ENCODE measurements at places on chromosomes 4 and X.

GRCh38 chr4:11881947-11882346 lies 453.3 kb upstream of the HS3ST1 start:
- no peak for DNase-seq

- no peak for DNase-seq
Observed at GRCh38 chr4:89746377-89746776, 90.6 kb downstream of the SNCA start.

DNA sequence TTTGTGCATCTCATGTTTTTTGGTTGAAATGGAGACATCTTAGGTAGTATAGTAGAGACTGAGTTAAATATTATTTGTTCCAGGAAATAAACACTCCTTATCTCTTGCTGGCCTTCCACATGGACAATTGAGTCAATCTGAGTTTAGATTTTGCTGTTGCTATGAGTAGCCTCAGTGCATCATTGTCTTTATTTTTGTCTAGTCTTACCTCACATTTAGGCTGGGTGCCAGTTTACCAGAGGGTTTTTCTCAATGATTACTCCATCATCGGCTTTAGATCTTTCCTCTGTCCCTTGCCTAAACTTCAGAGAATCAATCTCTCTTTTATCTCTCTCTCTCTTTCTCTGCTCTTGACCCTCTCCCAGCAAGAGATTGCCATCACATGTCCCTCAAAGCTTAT lies 73.6 kb downstream of the GABRB1 start:
- DNase-seq, result no peak

GRCh38 chrX:154096140-154097002 lies 1.1 kb downstream of the MECP2 start:
- DNase-seq, result peak; percentile 25

GRCh38 chr4:98305576-98305975 lies 44.4 kb downstream of the RAP1GDS1 start:
- no peak for DNase-seq

DNA sequence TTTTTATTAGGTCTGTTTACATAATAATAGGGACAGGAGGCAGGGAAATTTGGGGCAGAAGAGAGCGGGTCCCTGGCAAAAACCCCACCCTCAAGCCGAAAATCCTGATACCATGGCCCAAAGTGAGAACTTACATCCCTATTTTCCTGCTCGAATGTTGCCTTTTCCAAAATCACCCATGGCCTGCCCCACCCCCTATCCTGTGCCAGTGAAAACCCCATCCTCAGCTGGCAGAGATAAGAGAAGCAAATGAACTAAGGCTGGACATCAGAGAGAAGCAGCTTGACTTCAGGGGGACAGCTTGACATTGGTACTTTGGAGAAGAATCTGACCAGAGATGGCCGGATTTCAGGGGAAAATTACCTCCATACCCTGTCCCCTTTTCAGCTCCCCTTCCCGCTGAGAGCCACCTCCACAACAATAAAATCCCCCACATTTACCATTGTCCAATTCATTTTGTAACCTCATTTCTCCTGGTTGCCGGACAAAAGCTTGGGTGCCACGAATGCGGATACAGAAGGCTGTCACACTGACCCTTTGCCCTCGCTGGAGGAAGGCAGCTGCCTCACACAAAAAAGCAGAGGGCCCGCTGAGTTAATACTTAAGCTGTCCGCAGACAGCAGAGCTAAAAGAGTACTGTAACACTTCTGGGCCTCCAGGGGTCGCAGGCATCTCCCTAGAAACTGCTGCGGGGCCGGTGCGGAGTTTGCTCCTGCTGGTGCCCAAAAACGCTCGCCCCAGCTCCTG lies 196.2 kb downstream of the SNCA start:
- no peak for DNase-seq

DNA sequence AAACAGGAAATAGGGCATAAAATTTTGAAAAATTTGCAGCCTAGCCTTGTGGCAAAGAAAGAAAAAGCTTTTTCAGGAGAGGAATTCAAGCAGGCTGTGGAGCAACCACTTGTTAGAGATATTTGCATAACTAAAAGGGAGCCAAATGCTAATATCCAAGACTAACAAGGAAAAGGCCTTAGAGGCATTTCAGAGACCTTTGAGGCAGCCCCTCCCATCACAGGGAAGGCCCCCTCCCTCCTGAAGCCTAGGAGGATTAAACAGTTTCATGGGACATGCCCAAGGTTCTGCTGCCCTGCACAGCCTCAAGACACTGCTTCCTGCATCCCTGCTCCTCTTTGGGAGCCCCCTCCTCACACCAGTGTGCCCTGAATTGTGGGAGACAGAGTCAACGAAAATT lies 275.4 kb upstream of the SFRP2 start:
- DNase-seq, result no peak

GRCh38 chr4:94400191-94400590 lies 51.6 kb upstream of the PDLIM5 start:
- DNase-seq, result no peak

DNA sequence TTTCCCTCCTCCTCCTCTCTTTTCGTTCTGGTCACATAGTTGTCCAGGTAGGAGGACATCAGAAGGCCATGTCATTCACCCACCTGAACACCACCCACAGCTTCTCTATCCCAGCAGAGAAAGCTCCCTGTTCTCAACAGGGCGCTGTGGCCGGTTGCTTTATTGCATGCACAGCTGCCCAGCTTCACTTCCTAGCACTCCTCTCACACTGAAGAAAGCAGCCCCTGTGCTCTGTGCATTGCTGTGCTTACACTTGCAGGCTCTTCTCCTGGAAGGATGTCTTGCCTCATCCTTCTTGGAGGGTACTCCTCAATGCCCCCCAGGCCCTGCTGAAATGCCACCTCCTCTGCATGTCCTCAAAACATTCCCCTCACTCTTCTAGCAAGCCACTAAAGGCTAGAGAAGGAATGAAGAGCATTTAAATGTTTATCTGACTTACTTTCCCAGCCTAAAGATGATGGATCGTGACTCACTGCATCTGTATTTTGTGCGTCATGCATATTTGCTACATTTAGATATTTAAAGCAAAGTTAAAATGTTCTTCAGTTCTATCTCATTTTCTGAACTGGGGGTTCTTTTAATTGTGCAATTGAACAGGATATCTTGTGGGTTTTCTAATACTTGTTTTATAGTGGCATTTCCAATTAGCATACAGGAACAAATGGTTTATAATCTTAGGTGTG lies 186.4 kb upstream of the PUDP start:
- no peak for DNase-seq

- DNase-seq, result no peak
Observed at GRCh38 chr4:158540125-158540907, 18.6 kb downstream of the RXFP1 start.

DNA sequence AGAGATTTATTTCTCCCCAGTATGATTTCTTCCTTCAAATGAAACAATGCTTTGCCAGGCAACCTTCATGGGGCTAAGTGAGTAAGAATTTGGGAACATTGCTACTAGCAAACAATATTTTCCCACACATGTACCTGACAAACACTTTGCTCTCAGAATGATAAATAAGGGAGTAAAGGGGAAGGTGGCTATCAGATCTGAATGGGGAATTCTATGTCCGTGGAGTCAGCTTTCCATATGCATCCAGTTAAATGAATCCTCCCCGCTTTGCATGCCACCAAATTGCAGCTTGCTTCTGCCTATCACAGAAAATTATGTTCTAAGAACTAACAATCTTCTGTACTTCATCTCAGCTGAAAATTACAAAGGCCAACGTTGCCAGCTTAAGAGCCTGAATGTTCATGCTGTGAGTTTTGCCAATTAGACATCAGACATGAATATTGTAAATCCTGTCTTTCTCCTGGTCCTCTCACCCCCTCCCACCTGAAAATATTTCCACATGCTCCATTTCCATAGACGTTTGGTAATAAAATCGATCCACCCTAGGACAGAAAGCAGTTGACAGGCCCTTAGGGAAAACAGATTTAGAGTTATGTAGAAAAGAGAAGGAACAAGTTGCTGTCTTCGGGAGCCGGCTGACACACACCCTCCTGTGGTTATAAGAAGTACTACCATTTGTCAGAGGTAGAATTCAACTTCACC lies 6.3 kb downstream of the MEPE start:
- no peak for DNase-seq

DNA sequence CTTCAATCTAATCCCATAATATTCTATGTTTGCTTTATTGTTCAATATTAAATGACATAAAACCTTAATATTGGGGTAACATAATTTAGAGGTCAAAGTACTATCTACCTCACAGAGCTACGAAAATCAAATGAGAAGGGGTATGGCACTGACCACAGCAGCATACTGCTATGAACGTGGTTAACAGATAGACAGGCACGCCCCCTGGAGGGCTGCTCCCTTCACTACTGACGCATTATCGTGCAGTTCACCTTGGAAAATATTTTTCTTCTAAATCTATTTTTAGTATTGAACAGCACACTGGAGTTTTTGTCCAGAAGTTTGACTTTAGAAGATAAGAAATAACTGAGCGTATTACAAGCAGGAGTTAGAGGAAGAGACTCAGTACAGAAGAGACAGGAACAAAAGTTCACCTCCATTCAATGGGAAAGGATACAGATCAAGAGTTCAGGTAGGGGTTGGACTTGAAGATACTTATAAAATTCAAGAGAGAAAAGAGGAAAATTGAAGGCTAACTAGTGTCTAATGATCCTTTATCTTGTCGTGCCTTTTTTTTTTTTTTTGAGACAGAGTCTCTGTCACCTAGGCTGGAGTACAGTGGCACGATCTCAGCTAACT lies 22.7 kb downstream of the MAP9 start:
- DNase-seq, result peak; percentile 55

DNA sequence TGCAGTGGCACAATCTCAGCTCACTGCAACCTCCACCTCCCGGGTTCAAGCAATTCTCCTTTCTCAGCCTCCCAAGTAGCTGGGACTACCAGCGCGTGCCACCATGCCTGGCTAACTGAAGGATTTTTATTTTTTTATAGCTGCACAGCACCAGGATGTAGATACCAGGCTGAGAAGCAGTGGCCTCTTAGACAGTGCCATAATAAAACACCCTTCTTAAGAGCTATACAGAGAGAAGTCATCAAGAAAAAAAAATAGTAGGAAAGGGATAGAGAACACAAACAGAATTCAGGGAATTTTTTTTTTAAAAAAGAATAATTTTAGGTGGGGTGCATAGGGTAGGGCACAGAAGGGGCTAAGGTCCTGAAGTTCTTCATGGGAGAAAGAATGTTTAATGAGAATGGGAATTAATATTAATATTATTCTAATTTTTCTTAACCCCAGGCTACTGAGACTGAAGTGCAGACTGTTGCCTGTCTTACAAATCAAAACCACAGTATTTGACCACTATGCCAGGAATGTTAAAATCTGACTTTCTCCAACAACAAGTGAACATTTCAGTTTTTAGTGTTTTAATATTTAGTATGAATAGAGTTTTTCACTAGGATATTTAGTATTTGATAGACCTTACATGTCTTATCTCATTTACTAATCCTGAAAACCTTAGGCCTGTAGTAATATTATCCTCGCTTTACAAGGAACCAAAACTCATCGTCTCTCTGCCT lies 146.7 kb downstream of the KCNIP4 start:
- DNase-seq, result no peak

- peak; percentile 2 for DNase-seq
Observed at GRCh38 chrX:50941638-50942037, 31.1 kb downstream of the BMP15 start.

DNA sequence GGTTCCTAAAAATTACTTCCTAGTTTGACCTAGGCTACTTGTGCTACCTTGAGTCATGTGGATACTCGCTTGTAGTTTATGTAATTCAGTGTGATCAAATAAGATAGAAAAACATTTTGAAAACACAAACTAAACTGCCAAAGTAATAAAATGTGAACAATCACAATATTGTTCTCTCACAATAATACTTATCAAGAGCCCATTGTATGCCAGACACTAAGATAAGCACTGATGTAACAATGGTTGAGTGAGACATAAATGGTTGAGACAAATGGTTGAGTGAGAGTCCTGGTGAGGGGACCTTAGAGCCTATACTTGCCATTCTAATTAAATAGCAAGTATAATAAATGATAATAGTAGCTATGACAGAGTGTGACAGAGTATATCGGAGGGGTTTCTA lies 41.7 kb downstream of the RFC1 start:
- no peak for DNase-seq

GRCh38 chr4:1172228-1172851 lies at the start of gene SPON2:
SPON2 (minus strand) TSS chr4:1172583.
- no peak for DNase-seq

GRCh38 chrX:9642270-9642995 lies 123.2 kb downstream of the GPR143 start:
- no peak for DNase-seq

DNA sequence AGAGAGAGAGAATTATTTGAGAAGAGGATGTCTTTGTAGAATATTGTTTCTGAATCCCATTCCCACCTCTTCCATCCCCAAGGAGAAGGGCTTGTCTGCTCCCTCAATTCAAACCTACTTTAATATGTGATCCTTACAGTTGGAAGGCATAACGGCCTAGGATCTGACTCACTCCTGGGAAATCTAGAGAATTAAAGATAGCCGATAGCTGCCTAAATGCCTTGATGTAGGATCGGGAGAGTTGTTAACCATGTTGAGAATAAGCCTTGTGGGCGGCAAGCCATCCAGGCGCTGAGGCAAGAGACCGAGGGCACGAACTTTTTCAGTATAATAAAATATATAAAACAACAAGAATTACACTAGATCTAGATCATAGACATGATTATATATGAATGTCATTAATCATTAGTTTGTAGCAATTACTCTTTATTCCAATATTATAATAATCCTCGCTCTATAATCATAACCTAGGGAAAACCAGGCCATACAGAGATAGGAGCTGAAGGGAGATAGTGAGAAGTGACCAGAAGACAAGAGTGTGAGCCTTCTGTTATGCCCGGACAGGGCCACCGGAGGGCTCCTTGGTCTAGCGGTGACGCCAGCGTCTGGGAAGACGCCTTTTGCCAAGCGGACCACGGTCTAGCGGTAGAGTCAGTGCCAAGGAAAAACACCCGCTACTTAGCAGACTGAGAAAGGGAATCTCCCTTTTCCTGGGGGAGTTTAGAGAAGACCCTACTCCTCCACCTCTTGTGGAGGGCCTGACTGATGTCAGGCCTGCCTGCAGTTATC lies 13.5 kb downstream of the EMCN start:
- no peak for DNase-seq

DNA sequence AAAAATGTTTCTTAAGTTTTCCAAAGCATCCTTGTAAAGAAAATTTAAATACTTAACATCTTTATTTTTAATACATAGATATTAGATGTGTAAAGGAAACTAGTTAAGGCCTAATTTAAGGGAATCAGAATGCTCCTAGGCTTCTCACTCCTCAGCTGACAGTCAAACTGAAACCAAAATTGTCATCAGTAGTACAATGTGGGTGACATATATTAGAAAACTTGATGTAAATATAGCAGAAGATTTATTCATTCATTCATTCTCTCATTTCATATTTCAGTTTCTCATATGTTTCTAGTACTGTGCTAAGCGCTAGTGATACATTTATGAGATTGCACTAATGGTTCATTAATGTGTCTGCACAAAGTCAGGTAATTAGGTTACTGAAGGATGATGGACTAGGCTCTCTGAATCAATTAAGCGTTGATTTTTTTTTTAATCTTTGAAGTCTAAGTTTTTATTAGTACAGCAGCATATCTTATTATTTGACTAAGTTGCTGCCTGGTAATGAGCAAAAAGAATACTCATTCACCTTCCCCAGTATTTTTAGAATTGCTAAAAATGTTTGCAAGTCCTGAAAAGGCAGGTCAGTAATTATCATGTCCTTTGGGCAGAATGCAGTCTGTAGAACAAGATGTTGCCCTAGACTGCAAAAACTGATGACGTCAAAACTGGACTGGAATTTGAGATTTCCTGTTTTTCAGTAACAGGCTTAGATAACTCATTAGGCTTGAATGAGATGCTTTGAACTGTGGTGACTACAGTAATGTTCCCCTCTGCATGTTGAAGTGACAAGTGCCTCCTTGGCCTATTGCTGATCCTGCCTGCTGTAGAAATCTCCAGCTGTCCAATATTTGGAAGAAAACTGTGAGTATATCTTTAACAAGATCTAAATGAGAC lies 128.7 kb downstream of the ARHGAP24 start:
- no peak for DNase-seq

GRCh38 chr4:159352609-159353008 lies 249.7 kb downstream of the RAPGEF2 start:
- DNase-seq, result no peak
